ENCODE measurements at places on chromosomes 4 and X.

- DNase-seq, result no peak
Measured at GRCh38 chr4:168551945-168552695, 55.3 kb downstream of the PALLD start.

DNA sequence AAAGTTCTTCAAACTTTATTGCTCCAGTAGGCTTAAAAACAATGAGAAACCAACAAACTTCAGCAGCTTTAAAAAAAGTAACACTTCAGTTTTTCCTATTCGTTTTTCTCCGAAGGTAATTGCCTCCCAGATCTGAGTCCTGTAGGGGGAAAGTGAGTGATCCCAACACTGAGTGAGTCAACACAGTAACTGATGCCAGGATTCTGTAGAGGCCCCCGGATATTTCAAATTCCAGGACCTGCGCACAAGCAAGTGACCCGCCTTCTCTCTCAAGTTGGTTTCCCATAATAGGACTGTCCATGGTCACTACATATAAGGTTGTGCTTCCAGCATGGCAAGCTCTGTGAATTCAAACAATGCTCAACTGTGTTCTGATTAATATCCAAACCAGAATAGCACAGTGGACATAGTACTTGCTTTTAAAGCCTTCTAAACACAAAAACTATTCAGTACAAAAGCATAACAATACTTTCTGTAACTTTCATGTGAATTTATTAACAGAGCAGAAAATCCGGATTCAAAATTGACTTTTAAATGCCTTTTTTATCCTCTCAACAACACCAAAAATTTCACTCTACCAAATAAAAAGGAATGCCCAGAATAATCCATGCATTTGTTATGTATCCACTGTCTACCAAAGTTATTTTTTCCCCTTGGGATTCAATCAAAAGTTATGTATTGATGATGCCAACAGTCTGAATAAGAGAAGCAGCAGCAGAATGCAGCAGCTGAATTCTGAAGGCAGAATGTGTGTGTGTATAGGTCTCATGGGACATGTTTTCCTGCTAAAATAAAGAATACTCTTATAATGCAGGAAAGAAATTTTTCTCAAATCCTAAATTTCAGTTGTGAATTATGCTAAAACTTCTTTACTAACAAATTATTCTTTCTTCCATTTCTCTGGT is at the start of gene DMD:
Gene DMD, minus strand, starts transcription at position 194 of the 905 bp plus-strand sequence. CDS start 237 bp downstream, outside the sequence.
- DNase-seq, result no peak

- DNase-seq, result no peak
Measured at GRCh38 chr4:184329659-184330400, 112.2 kb upstream of the ENPP6 start.

GRCh38 chrX:27840881-27841280 is 33.1 kb downstream of the MAGEB10 start:
- no peak for DNase-seq

DNA sequence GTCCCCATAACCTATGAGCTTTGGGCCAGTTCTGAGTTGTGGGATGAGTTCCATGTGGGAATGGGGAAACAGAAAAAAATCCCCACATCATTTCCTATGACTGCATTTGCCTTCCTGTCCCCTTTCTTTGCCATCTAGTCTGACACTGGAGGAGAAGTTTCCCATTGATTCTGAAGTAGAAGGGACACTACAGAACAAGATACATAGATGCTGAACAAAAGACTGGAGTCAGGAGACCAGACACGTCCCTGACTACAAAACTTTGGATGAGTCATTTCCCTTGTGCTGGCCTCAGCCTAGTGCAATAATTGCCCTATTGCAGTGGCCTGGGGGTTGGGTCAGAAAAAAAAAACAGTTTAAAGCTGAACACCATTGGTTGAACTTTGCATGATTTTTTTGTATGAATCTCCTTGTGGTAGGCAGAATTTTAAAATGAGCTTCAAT is 22.1 kb downstream of the BEX3 start:
- DNase-seq, result no peak

DNA sequence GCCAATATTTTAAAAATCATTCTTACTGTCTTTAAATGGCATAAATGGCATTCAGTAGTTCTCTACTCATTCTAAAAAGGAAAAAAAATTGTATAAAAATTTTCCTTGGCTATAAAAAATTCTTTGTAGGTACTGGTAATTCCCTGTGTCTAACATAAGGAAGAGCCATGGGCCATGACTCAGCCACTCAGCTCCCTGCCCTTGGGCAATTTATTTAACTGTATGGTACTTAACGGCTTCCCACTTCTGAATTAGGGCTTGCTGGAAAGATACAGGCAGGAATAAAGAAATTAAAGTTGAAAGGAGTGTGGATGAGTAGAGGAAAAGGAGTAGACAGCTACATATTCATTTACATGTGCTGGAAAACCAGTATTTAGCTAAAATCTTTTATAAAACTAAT is 30.6 kb downstream of the ABHD18 start:
- DNase-seq, result no peak

- no peak for DNase-seq
Measured at GRCh38 chr4:95095348-95095974, 337.7 kb downstream of the BMPR1B start.

DNA sequence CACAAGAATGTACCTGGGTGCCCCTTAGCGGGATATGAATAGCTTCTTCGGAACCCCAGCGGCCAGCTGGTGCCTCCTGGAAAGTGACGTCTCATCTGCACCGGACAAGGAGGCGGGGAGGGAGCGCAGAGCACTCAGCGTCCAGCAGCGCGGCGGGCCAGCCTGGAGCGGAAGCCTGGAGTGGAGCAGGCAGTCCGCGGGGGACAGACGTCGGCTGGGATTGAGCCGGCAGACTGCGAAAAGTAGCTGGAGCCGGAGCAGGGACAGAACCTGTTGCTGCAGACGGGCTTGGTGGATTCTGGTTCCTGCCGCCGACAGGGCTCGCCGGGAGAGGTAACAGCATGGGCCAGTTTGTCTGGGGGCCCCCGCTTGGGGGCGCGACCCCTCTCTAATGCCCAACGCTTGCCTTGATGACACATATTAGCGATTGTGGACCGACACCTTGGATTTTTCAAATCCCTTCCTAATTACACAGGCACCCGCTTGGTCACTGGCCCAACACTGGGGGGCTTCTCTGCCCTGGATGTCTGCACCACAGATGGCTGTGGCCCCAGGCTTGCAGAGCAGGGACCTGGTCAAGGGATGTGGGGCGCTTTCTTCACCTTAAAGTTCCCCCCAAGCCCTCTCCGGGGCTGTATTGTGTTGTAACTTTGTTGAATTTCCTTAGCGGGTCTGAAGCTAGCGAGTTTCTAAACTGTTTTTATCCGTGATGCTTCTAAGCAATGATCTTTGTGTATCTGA is at the start of gene NPFFR2:
Gene NPFFR2, plus strand, starts transcription at position 133 of the 741 bp plus-strand sequence. CDS start 96,592 bp downstream, outside the sequence.
- no peak for DNase-seq

GRCh38 chr4:14863418-14864364 is 138.6 kb upstream of the CPEB2 start:
- no peak for DNase-seq

- no peak for DNase-seq
Measured at GRCh38 chr4:79528241-79528706, 120.2 kb upstream of the GK2 start.

DNA sequence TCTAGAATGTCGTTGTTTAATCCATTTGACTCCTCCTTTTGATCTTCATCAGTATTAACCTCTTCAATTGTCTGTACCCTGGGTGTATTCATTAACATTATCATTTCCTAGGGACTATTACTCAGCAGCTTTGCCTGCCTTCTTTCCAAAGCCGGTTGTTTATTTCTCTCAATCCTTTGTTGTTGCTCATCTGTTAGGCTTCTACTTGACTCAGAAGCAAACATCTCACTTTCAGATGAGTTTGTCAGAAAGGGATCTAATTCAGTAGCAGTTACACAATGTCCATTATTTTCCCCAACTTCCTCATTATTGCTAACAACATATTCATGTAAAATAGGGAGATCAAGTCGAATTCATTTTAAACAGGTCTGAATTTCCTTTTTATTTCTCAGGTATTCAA is 22.1 kb upstream of the HSD17B10 start:
- DNase-seq, result no peak

- no peak for DNase-seq
Measured at GRCh38 chrX:120457766-120458180, 11.3 kb downstream of the LAMP2 start.

DNA sequence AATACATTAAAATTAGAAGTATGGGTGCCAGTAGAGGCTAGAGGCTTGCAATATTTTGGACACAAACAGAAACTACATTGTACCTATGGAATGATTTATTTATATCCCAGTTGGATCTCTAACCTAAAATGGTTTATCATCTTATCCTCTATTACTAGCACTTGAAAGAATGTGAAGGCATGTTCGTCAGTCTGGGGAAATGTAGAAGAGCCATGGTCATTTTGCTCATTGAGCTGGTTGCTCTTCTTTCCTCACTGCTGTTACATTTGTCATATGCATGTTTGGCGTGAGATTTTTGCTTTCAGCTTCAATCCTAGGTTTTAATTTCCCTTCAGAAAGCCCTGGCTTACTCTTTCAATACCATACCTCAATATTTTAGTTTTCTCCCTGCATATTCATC is 82.4 kb upstream of the MYOZ2 start:
- DNase-seq, result no peak
